ENCODE measurements at places on chromosomes 4 and X.
A peak's percentile ranks its signal among the peaks of the same experiment; 100 is the strongest.

GRCh38 chr4:154422152-154422551 lies 69.4 kb downstream of the DCHS2 start:
- no peak for DNase-seq

- DNase-seq = no peak
Measured at GRCh38 chr4:182645511-182645910, 271.7 kb downstream of the DCTD start.

DNA sequence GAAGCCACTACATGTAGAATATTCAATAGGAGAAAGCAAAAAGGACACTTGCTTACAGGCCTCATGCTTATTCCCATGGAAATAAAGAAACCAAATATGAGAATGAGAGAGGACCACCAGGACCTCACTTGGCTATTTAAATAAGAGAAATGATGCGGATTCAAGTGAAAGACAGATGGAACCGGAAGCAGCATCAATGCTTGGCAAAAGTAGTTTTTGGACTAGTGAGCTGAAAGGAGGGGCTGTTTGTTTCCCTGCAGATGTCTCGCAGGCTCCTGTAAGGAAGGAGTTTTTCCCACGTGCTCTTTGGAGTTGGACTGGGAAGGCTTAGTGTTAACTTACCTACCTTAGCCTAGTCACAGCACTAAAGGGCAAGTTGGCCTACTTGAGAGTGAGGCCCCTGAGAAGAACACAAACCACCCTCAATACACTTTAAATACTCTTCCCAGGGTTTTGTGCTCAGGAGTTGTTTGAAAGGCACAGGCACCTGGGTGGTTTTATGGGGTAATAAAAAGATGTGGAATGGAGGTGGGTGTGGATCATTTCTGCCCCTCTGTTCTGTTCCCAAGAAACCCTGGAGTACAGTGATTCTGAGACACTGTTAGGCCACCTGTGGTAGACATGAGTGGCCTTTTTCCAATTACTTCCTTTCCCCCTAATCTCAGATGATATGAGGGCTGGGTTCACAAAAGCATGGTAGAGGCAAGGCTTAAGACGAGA lies 113.3 kb upstream of the C1GALT1C1 start:
- DNase-seq = no peak

DNA sequence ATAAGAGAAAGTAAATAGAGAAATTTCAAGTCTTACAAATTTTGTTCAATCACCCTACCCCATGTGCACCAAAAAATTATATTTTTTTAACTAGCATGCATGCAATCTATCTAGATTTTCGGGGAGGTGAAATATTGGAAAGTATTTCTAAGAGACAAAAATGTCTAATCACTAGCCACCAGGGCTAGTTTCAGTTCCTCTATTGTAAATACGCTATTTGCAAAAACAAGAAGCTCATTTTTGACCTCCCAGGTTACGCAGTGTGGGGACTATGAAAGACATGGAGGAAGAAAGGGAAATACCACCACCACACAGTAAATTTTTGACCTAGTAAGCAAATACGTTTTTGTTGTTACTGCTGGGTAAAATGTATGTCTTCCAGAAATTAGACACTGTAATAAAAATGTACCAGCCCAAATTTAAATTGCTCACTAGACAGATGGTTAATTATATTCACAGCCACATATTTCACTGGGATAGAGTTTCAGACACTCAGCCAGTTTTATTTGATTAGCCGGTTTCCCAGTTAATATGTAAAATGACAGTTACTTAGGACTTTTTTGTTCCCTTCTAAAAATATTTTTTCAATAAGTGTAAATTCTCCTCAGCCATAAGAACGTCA lies 2.2 kb downstream of the NEXMIF start:
- DNase-seq = no peak

- no peak for DNase-seq
Measured at GRCh38 chrX:44958480-44958879, 85.5 kb downstream of the KDM6A start.

GRCh38 chr4:88503344-88503743 lies 20.2 kb downstream of the PYURF start:
- DNase-seq = no peak

DNA sequence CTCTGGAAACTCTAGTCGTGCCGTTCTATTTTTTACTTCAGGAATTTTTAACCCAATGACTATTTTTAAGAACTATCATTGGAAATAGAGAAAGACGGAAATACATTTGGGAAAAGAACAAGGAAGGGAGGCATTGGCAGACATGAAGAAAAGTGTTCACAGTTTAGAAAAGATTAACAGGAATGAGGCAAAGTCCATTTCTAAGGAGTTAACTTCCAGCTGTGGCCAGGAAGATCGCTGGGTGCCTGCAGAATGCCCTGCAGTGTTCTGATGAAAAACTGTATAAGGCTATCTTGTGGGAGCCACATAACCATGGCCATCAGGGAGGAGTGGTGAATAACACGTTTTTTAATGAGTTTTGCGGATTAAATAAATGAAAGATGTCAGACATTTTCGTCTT lies 150.6 kb upstream of the VCX3A start:
- DNase-seq = no peak

GRCh38 chr4:30380404-30380998 lies 339.7 kb upstream of the PCDH7 start:
- peak; percentile 12 for DNase-seq

DNA sequence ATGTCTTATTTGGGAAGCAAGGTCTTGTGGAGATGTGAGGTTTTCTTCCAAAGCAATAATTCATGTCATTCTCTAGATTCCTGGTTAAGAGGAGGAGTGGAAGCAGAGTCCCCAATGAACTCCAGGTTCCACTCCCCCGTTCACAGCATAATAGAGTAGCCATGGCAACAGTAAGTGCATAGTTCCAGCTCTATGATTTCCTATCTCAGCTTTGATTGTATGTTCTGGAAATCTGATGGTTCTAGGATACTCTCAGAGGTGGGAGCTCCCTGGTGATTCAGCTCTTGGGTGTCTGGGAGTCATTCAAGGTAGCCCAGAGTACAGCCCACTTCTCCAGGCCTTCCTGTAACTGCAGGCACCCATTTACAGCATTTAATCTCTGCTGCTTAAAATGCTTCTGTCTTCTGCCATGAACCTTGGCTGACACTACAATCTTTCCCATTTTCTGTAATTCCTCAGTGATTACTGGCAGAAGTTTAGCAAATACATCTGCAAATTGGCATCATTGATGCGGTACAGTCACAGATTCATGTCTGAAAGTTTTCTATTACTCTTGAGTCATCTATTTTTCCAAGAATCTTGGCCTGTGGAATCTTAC lies 242.0 kb downstream of the MAPK10 start:
- DNase-seq = no peak

DNA sequence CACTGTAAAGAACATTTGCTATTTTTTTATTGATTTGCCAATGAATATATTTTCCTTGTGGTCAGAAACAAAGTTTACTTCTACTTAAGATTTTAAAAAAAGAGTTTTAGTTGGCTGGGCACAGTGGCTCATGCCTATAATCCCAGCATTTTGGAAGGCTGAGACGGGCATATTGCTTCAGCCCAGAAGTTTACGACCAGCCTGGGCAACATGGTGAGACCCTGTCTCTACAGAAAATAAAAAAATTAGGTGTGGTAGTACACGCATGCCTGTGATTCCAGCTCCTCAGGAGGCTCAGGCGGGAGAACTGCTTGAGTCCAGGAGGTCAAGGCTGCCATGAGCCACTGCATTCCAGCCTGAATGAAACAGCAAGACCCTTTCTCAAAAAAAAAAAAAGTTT lies 36.8 kb downstream of the LRP2BP start:
- DNase-seq = no peak

DNA sequence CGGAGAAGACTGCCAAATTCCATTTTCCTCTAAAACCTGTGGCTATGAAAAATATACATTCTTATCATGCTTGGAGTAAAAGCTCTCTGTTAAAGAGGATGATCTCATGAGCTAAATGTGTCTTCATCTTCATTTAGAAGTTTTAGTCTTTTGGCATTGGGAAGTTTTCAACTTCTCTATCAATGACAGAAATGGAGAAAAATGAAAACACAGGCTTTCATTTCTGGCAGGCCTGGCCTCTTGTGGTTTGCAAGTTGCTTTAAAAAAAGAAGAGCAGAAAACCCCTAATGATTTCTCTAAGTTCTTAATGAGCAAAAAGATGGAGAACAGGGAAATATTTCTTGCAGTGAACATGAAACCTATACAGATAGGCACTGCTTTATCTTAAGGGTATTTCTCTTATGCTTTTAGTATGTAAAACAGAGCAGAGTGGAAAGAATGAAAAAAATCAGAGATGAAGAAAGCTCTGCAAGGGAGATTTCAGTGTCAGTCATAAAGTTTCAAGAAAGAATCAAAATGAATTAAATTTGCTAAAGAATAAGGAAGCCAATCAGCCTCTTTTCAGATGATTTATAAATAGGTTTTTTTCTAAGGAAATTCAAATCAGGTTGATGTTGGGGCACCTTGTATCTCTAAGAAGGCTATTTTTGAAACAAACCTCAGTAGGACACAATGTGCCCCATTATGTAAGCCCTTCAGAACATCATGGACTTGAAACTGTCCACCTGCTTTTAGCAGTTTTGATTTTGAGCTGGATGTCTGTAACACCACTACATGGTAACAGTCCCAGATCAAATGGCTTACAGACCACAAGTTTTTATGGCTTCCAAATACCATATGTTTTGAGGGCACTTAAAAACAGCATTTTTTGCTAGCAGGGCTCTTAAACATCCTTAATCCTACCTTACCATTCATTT lies 225.0 kb downstream of the GRIA3 start:
- DNase-seq = no peak

DNA sequence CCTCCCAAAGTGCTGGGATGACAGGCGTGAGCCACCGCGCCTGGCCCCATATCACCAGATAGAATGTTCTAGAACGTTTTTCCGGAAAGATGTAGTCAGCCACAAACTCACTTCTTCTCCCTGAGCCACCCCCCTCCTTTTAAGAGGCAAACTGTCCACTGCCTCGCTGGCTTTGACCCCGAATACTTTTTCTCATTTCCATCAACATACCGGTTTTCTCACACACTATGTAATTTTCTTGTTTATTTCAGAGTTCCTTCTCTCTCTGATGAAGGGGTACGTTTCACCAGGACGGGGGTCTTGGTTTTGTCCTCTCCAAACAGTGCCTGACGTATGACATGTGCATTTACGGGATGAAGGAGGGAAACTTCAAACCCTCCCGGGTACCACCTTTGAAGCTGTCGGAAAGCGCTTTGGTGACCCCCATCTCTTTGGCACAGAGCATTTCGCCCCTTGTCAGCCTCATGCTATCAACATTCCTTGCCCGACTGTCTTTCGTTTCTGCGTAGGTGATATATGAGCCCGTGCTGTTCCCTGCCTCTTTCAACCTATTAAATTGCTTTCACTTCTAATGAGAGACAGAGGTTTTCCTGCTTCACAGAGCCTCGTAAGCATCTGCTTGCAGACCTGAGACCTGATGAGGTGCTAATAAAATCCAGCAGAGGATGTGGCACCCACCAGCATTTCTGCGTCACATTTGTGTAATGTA lies 73.8 kb downstream of the CRLF2 start:
- no peak for DNase-seq

GRCh38 chr4:170122252-170122651 lies 32.5 kb upstream of the AADAT start:
- no peak for DNase-seq

DNA sequence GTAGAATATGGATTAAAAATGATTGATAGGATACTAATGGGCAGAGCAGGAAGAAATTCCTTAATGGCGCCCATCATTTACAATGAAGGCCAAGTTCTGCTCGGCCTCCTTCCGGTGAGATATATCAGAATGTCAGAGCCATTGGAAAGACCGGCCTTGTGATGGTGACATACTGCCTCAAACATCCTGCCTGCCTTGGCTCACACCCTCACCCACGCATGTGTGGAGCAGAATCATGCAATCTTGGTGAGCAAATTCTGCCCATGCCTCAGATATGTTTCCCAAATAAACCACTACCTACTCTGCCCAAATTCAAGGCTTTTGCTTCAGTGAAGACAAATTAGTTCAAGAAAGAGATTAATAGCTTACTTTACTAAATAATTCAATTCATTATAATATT lies 163.3 kb downstream of the MID1 start:
- DNase-seq = no peak

GRCh38 chr4:184548648-184549341 lies 74.4 kb upstream of the IRF2 start:
- DNase-seq = no peak

DNA sequence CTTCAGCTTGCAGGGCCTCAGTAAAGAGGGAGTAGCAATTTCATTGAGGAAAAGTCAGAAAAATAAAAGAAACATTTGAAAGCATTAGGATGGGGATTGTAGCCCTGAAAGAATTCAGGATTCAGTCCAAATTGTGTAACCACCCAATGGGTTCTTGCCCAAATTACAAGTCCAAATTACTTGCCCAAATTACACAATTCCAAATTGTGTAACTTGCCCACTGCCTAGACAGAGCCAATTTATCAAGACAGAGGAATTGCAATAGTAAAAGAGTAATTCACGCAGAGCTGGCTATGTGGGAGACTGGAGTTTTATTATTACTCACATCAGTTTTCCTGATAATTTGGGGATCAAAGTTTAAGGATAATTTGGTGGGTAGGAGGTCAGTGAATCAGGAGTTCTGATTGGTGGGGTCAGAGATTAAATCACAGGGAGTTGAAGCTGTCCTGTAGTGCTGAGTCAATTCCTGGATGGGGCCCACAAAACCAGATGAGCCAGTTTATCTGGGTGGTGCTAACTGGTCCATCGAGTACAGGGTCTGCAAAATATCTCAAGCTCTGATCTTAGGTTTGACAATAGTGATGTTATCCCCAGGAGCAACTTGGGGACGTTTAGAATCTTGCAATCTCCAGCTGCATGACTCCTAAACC lies 18.1 kb upstream of the PAGE5 start:
- no peak for DNase-seq

DNA sequence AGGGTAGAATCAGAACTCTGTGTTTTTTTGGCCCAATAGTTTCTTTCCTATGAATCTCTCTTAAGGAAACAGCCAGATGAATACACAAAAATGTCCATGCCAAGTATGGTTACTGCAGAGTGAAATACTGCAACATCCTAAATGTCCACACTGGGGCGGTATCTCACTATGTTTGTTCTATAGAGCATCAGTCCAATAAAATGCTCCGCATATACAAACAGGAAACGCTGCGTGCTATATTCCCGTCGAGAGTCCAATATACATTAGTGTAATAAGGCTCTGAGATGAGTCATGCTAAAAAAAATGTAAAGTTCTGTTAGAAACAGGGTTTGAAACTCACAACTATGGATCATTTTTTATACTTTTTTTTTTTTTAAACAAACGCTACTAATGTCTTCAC lies 72.9 kb upstream of the ENOX2 start:
- DNase-seq = peak; percentile 27

DNA sequence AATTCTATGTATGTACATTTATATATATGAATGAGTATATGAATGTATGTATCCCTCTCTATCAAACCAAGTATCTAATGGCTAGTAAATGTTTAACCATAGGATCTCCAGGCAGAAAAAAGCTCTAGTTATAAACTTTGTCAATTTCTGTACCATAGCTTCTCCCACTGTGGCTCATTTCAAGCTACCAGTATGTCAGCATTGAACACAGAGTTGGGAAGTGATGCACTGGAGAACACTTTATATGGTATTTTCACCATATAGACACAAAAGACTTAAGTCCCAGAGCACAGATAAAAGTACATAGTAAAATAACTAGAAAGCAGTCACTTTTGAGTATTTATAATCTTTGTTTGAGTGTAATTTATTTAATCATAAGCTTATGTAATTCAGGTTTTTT lies 53.9 kb upstream of the ATP8A1 start:
- DNase-seq = no peak

Data from activated CD4-positive, alpha-beta memory T cell treated with anti-CD3 and anti-CD28 coated beads for 36 hours (primary cell).